ENCODE measurements at places on chromosomes 16 and 17.
A peak's percentile ranks its signal among the peaks of the same experiment; 100 is the strongest.

DNA sequence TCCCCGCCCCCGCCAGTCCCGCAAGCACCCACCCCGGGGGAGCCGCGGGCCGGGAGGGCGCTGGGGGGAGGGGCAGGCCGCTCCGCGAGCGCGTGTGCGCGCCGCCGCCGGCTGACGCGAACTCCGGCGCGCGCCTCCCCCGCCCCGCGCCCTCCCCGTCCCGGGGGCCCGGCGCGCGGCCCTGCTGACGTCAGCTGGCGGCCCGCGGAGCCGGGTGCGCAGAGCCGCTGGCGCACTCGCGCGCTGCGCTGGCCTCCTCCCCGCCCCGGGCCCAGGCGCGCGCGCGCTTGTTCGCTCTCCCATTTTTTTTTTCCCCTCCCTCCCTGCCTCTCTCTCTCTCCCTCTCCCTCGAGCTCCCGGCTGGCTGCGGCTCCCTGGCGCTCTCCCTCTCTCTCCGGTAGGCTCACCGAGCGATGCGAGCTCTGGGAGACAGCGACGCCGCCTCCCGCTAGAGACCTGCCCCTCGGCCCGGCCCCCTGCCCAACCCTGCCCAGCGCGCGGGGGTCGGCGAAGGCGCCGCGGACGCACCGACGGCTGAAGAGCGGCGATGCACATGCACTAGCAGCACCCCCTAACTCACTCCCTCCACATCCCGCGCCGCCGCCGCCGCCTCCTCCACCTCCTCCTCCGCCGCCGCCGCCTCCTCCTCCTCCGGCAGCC lies at the start of gene GNAO1:
Gene GNAO1, plus strand, starts transcription at position 334 of the 660 bp plus-strand sequence. CDS start 747 bp downstream, outside the sequence.
- peak; percentile 19 for DNase-seq

GRCh38 chr16:23663918-23664317 lies 14.8 kb upstream of the PLK1 start:
- no peak for DNase-seq

DNA sequence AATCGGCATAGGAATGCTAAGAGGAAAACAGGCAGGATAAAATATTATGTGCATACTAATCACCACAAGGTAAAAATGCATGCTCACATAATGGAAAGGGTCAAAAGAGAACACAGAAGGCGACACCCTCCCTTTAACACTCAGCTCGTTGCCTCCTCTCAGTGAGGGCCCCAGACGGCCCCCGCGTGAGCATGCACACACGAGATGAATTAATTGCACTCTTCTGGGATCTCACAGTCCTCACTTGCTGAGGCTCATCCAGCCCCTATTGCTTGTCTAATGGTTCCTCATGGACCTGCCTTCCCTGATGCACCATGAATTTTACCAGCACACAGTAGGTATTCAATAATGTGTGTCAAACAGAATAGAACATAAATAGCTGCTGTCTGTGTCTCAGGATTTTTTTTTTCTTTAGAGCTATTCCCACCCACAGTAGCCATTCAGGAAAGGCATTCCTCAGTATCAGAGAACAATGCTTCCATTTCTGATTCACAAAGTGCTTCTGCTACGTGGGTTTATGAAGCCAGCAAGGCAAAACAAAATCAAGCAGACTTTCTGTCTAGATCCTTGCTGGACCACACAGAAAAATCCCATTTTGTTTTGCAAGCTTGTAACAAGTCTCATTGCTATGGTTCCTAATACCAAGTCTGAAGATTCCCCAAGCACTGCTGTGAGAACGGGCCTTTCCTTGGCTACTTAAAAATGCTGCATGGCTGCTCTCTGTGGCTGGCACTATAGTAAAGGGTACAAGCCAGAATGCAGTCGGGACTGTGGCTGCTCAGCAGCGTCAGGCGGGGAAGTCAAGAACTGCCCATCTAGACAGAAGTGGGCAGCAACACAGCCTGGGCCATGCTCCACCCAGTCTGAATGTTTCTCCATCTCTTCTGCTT lies 43.6 kb downstream of the TOM1L2 start:
- no peak for DNase-seq

GRCh38 chr17:13597723-13598347 lies 3.9 kb downstream of the HS3ST3A1 start:
- peak; percentile 3 for DNase-seq

DNA sequence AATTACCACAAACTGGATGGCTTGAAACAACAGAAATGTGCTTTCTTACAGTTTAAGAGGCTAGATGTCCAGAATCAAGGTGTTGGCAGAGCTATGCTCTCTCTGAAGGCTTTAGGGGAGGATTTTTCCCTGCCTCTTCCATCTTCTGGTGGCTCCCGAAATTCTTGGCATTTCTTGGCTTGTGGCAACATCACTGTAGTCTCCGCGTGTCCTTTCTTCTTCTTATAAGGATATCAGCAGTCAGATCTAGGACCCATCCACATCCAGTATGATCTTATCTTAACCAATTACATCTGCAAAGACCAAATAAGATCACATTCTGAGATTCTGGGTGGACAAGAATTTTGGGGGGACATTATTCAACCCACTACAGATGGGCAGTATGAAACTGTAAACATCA lies 119.2 kb upstream of the PMFBP1 start:
- no peak for DNase-seq

GRCh38 chr17:37608351-37609169 lies 658 bp downstream of the SYNRG start:
- peak; percentile 14 for DNase-seq

GRCh38 chr16:66728117-66728787 lies 23.2 kb downstream of the DYNC1LI2 start:
- DNase-seq = no peak

DNA sequence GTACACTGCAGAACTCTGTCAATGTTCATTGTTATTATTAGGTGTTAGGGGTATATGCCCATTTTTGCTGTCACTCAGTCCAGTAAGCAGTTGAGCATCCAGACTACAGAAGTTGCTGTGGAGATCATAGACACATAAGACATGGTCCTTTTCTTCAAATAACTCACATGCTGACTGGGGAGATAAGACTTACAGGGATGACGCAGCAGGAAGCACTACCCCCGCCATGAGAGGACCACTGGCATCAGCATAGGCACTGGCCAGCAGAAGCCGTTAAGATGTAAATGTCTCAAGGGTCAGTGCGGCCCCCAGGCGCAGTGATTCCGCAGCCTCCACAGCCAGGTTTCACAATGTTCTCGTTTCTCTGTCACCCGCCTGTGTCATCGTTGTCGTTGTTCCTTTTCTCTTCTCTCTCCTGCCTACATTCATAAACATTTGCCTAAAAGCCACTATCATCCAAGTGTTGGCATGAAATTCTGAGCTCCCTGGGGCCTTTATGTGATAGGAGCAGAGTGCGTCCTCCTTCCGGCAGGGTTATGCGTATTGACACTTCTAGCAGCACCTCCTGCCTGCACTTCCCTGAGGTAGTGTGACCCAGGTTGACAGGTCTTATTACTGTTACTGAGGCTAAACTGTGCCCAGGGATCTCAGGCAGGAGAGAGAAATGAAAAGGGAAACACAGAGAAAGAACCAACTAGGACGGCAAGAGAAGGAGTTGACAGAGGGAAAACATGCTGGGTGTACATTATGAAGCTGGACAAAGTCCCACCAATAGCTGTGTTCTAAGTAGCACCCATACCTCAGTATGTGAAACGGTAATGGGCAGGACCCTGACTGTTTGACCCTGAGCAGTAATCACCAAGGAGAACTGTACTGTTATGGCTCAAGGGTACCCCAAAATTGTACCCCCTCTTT lies 17.9 kb downstream of the TANGO6 start:
- DNase-seq = no peak

GRCh38 chr17:74919440-74920305 lies 3.4 kb downstream of the USH1G start:
- no peak for DNase-seq

DNA sequence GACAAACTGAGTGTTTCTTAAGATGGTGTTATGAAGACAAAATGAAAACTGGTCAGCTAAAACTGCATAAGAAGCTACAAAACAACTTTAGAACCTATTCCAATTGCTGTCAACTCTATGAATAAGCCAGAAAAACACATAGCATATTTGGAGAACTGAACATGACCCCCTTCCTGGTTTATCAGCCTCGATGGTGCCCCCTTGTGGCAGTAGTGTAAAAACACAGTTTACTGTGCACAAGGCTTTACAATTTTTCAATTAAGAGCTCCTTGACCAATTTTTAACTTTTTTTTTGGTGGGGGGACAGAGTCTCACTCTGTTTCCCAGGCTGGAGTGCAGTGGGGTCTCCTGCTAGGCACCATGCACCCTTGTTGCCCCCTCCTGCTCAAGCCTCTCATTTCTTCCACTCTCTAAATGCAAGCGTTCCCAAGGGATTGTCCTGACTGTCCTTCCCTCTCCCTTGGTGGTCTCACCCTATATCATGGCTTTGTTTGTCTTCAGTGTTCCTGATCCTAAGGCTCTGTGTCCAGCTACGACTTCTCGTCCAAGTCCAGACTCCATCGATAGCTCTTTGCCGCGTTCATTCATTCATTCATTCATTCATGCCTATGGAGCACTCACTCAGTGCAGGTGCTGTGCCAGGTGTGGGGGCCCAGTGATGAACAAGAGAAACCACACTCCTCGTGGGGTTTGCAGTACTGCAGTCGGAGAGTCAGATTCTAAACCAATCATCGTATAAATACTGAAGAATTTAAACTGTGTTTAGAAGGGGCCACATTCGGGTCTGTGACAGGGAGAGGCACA lies 7.5 kb downstream of the EIF1 start:
- peak; percentile 77 for DNase-seq

- no peak for DNase-seq
These were observed 6.9 kb upstream of the VPS53 start for GRCh38 chr17:721540-721937.

- no peak for DNase-seq
These were observed 48.6 kb upstream of the MNT start for GRCh38 chr17:2449486-2449885.

DNA sequence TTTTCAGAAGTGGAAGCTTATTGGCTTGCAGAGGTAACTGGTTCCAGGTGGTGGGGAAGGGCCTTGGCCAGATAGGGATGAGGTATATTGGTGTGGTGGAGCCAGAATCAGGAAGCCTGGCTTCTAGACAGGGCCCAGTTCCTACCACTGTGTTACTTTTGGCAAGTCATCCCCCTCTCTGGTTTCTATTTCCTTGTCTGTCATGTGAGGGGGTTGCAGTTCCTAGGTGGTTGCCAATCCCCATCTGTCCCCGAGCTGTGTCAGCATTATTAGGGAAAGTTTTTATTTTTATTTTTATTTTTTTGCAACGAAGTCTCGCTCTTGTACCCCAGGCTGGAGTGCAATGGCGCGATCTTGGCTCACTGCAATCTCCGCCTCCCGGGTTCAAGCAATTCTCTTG lies 3.0 kb downstream of the SMCR8 start:
- no peak for DNase-seq

GRCh38 chr17:42472709-42473521 lies 14.2 kb downstream of the ATP6V0A1 start:
- DNase-seq = no peak

- no peak for DNase-seq
These were observed 10.1 kb upstream of the ZFP1 start for GRCh38 chr16:75138233-75138632.

- DNase-seq = no peak
These were observed 127.3 kb downstream of the MGAT5B start for GRCh38 chr17:76995387-76996105.

GRCh38 chr16:49593424-49594040 lies 219.9 kb downstream of the C16orf78 start:
- no peak for DNase-seq

- DNase-seq = no peak
These were observed 27.4 kb downstream of the KIAA0513 start for GRCh38 chr16:85054948-85055492.

- DNase-seq = no peak
These were observed 165.6 kb downstream of the RAB11FIP4 start for GRCh38 chr17:31556969-31557645.

DNA sequence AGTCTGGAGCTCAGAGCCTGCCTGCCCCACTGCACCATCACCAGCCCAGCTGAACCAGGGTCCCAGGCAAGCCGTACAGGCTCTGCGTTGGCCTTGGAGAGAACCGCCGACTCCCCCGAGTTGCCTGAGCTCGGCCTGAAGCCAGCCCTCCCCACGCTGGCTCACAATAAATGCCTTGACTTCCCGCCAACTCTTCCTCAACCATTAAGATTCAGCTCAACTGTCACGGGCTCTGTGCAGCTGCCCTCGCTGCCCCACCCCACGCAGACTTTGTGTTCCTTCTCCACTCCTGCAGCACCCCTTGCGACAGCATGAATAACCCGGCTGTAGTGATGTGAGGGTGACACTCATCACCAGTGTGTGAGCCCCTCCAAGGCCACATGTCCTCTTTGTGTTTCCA lies 4.8 kb upstream of the QPRT start:
- no peak for DNase-seq

DNA sequence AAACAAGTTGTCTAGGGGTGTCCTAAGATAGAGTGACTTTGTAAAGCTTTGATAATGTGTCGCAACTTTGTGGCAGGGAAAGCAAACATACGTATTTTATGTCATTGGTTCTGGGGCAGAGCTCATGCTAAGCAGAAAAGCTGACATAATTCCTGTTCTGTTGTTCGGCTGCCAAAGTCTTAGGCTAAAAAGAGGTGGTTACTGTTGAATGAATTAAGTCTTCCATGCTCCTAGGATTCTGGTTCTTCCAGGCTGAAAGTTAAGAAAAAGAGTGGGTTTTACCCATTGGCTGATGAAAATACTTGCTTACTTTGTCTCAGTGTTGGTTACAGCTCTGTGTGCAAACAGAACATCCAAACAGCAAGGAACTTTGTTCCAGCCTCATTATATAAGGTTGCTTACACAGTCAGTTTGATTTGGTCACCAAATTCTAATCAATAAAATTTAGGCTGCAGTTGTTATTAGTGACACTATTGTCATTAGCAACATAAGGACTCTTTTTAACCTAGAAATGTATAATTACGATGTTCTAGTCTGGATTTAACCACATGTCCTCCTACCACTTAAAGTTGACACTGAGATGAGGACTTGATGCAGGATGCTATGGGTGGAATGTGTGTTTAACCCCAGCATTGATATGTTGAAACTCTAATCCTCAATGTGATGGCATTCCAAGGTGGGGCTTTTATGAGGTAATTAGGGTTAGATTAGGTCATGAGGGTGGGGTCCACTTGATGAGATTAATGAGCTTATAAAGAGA lies 114.0 kb upstream of the GOT2 start:
- DNase-seq = no peak

- DNase-seq = no peak
These were observed 124.8 kb downstream of the MAP2K6 start for GRCh38 chr17:69539274-69539673.
